Naive B cell (primary cell): ENCODE measurements at places on chromosomes 11 and 22. TPM values are rescaled to one million over a fixed set of nuclear protein-coding genes. Genes with fewer than 3 reads are reported as not detected.

DNA sequence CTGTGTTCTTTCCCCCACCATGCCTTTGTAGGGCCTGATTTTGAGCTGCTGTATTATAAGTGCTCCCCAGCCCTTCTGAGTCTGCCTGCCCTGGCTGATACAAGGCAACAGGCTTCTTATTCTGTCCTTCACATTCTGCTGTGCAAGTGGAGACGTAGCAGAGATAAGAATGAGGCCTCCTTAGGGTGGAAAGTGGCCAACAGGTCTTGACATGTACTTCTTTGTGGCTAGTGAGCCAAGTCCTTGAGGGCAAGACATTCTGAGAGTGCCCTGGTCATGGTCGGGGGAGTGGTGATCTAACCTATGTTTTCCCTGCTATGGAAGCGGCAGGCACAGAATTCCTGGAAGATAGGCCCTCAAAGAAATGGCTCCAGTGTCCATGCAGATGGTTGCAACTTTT, 235.7 kb upstream of the CADM1 start:
- no peak for DNase-seq

- no peak for DNase-seq
These were observed 62.5 kb downstream of the FEZ1 start for GRCh38 chr11:125433454-125434121.

GRCh38 chr11:86747801-86748200, 52.5 kb upstream of the PRSS23 start:
- DNase-seq, result no peak

- DNase-seq, result peak; percentile 68
These were observed at the start of gene KIAA0930 for GRCh38 chr22:45240810-45241631. Gene KIAA0930 (minus strand): TSS chr22:45240894. CDS start chr22:45240703, 191 bp downstream.

- DNase-seq, result no peak
These were observed 61.2 kb downstream of the MPPED1 start for GRCh38 chr22:43473031-43473430.

DNA sequence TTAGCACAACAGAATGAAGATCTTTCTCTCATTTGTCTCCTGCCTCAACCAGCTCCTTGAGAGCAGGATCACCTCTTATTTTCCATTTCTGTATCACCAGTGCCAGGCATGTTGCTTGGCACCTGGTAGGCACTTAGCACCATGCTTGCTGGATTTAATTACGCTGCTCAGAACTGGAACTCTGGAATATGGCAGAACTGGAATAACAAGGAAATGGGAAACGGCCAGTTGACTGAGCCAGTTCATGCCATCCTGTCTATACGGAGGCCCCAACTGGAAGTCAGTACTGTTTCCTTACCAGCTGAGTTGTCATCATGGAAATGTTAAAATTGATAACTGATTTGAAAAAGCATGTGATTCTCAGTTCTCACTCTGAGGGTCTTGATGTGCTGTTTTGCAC, 69.5 kb upstream of the YWHAH start:
- no peak for DNase-seq

DNA sequence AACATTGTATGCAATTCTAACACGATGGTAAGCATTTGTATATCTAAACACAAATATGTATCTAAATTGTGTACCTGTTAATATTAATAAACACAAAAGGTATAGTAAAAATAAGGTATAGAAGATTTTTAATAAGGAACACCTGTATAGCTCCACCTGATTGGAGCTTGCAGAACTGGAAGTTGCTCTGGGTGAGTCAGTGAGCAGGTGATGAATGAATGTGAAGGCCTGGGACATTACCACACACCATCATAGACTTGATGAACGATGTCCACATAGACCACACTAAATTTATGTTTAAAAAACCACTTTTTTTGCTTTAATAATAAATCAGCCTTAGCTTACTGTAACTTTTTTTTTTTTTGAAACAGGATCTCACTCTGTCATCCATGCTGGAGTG, 97.6 kb upstream of the CLMP start:
- DNase-seq, result no peak

DNA sequence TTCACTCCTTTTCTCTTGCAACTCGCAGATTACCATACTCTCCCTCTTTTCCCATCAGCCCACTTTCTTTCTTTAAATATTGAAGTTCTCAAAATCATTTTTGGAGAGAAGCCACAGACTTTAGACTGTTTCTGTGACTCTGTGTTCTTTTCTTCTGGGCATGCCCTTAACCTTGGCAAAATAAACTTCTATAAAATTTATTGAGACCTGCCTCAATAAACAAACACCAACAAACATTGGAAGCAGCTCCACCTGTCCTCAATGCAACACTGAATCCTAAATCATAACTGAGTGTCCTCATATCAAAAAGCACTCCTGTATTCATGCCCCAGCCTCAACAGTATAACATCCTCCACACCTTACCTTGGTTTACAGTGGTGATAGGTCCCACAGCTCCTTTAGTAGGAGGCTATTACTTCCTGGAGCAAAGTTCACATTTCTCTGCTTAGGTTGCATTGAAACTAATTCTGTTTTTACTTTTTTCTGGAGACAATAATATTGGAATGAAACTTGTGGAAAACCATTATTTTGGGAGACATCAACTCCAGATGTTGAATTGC, 320.0 kb upstream of the LRRC4C start:
- DNase-seq, result no peak

GRCh38 chr22:35540595-35541253, at the start of gene RASD2:
Gene RASD2 (plus strand): TSS chr22:35540831. CDS start chr22:35546810, 5,979 bp downstream.
- DNase-seq, result no peak

DNA sequence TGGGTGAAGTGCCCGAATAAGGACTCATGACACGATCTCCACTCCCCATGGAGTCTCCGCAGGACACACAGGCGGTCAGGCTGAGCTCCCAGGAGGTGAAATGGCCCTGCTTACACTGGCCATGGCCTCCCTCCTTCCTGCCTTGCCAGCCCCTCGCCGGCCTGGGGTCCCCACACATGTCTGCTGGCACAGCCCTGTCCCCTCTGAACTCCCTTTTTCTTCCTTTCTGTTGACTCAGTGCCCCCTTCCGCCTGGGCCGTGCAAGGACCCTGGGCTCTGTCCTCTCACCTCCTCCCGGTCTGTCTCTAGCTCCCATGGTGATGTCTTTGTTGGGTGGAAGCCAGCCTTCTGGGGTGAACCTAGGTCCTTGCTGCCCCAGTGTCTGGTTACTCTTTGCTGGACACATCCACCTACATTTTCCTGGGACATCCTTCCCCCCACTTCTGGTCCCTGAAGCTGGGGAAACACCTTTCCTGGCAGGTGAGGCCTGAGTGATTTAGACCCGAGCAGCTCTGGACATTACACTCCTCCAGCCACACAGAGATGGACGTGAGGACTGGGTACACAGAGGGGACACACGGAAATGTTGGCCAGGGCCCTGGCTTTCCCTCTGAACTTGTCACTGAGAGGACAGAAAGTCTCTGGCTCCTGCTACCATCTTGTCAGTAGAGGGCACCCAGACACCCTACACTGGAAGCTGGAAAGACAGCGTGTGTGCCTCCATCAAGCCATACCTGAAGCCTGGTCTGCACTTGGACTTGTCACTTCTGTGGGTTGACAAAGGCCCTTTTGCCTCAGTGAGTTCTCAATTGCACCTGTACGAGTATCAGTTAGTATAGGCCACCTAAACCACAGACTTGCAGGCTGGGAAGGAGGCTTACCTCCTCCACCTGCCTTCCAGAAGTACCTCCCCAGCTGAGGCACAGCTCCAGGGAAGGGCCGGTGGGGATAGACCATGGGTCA, 864.3 kb downstream of the TBC1D22A start:
- DNase-seq, result no peak

DNA sequence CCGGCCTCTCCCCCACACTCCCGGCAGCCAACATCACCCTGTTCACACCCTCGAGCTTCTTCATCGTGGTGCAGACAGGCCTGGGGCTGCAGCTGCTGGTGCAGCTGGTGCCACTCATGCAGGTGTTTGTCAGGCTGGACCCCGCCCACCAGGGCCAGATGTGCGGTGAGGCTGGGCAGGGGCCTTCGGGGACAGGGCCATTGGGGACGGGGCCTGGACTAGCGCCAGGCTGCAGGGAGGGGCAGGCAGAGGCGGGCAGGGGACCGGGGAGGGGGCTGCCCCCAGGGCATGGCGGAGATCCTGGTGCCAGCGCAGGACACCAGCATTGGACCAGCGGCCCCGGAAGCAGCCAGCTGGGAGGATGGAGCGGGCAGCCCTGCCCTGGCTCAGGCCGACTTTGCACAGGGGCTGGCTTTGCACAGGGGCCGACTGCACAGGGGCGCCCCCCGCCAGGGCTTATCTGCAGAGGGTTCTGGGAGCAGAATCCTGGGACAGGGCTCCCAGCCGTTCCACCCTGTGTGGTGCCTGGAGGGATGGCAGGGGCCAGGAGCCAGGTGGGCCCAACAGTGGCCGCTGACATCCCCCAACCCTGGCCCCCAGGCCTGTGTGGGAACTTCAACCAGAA, 8.6 kb downstream of the MUC5B start:
- no peak for DNase-seq

DNA sequence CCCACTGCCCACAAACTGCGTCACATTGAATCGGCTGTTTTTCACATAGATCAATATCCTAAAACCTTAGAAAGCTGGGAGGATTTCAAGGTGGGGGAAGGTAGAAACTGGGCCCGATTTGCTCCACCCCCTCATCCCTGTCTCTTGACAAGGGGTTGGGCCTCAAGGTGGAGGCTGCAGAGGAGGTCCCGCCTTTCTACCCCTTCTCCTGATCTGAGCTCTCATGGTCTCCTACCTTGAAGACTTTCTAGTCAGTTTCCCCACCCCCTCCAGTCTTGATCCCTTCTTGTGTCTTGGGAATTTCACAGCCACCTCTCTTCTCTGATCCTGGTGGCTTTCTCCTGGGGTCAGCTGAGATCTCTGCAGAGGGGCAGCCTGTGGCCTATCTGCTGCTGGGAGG, 4.5 kb upstream of the STARD10 start:
- no peak for DNase-seq

- no peak for DNase-seq
These were observed 7.7 kb downstream of the LINC01488 start for GRCh38 chr11:69489031-69489745.

DNA sequence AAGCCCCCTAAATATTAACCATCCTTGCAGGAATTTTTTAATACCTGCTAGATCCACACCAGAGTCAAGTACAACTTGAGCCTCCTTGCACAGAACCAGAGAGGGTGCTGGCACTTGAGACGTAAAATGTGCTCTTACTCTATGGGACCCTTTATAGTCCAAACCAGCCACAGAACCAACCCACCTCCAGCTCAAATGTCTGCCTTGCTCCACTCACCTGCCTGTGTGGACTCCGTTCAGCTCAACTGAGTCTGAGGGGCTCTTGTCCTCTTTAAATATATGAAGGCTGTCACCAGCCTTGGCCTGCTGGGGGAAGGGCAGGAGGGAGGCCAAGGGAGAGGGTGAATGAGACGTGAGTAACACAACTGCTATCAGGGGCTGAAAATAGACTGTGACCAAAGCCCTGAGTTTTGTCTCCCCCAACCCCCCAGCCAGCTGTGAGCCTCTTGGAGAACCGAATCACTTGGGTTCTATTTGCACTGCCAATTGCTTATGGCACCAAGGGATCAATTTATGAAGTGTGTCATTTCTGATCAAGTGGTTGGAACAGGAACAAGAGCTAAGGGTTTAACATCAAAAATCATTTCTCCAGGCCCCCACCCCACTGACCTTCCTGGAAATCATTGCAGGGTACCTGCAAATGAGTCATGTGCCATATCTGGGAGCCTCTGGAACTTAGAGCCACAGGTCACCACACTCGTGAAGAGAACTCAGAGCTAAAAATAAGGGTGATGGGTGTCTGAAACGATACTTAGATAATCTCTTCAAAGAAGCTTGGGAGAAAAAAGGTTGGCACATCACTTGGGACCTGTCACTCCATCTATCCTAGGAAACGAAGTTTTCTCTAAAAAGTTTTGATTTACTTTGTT, at the start of gene CSRP3:
CSRP3 (minus strand) TSS at position 247 of the 869 bp plus-strand sequence. CDS start 9,535 bp downstream, outside the sequence.
- no peak for DNase-seq

DNA sequence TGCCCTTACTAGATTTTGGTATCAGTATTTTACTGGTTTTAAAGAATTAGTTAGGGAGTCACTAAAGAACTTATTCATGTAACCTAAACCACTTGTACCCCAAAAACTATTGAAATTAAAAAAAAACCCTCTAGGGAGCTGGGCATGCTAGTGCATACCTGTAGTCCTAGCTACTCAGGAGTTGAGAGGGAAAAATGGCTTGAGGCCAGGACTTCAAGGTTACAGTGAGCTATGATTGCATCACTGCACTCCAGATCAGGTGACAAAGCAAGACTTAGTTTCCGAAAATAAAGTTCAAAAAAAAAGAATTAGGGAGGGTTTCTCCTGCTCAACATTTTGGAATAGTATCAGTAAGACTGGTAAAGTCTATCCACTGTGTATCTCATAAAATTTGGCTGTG, 364.4 kb upstream of the LUZP2 start:
- DNase-seq, result no peak

GRCh38 chr11:91761406-91762025, 463.1 kb upstream of the FAT3 start:
- DNase-seq, result no peak

- DNase-seq, result no peak
These were observed 41.1 kb downstream of the SGSM3 start for GRCh38 chr22:40411506-40411861.

DNA sequence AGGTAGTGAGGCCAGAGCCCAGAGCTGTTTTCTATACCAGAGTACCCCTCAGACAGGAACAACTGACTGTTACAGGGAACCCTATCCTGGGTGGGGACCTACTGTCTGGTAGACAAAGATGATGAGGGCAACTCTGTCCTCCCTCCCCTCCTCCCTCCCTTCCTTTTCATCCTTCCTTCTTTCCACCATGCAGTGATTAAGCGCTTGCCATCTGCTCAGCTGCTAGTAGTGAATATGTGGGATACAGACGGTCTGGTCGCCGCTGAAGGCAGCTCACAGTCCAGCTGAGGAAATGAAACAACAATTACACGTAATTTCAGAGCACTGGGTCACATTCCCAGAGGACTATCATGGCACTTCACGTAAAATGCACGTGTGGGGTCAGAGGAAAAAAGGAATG, 597.1 kb downstream of the BUD13 start:
- no peak for DNase-seq

Gene MMP8
- polyA plus RNA-seq, result not detected

Gene CARNS1
- polyA plus RNA-seq, result 1.7 TPM

Gene CHADL
- not detected for polyA plus RNA-seq

Gene PTPRCAP
- 956 TPM for polyA plus RNA-seq

Gene OR51B4
- polyA plus RNA-seq, result not detected

Gene TPBGL
- not detected for polyA plus RNA-seq

Gene KLHL35
- polyA plus RNA-seq, result 0.74 TPM

Gene SMTNL1
- not detected for polyA plus RNA-seq

Gene ADAMTS15
- not detected for polyA plus RNA-seq
